ENCODE measurements at places on chromosomes 3 and 15.

DNA sequence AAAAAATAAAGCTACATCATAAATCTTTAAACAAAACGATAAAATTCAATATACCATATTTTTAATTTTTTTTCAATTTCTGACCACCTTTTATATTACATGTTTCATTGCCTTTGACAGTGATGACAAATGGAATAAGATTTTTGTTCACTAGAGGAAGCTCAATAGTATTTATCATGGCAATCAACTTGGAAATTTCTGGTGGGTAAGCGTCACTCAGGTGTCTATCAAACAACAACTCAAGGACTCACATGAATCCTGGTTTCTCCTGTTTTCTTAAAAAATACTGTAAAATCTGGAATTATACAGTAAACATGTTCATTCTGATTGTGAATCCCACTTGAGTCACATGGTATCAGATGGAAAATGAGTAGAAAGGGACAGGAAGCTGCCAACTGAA lies 782.2 kb downstream of the OTOL1 start:
- DNase-seq: no peak

- DNase-seq: no peak
Measured at GRCh38 chr3:111924283-111924682, 54.5 kb upstream of the ABHD10 start.

DNA sequence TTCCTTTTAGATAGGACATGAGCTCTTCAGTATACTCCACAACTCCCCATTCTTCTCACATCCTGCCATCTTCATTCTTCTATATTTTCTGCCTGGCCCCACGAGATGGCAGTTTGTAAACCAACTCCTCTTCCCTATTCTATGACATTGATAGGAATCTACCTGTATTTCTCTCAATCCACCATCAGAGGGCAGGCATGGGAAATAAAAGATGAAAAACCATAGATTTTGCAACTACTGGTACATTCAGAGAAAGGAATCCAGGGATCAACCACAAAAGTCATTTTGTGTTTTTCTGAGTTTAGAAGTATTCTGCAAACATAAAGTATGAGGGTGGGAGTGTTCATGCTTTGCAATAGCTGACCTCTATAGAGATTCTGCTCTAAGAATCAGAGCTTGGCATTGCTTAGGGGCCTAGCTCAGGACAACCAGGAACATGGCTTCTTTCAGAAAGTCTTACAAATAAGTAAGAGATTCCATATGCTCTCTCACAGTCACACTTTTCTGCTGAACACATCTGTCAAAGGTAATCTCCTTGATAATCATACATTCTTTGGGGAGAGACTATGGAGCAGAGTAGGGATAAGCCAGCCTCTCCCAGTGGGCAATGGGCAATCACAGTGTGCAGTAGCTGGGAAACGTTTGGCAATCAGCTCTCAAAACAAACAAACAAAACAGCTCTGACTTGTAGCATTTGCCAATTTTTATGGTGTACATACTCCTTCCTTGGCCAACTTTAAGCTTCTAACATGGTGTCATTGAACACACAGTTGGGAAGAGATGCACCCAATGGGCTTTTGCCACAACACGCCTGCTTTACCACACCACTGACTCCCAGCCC lies 43.1 kb upstream of the SLC25A36 start:
- peak; percentile 54 for DNase-seq

DNA sequence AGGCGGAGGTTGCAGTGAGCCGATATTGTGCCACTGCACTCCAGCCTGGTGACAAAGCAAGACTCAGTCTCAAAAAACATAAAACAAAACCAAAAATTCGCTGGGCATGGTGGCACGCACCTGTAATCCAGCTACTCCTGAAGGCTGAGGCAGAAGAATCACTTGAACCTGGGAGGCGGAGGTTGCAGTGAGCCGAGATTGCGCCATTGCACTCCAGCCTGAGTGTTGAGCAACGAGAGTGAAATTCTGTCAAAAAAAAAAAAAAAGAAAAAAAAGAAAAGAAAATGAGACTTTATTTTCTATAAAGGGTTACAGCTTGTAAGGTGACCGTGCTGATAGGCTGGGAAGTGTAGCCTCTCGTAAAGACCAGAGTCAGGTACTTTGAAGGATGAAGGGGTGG lies 6.0 kb upstream of the HACD3 start:
- DNase-seq: no peak

DNA sequence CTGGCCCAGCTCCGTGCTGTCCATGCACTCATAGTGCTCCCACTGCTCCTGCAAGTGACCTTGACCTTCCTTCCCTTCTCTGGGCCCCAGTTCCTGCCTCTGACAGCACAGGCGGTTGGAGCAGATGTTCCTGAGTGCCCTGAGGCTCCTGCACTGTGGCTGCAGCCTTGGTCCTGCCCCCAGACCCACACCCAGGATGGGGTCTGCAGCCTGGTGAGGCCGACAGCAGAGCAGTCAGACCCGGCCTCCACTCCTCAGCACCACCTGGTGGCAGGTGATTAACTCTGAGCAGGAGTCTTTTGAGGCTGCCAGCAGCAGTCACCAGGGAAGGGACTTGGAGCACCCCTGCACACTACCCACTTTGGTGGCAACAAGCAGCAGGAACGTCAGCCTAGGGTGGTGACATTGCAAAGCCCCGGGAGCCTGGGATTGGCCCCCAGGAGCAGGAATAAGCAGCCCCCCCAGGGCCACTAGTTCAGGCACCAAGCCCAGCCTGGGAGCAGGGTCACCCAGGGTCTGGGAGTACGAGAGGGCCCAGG lies 64.6 kb downstream of the CYP11A1 start:
- peak; percentile 52 for DNase-seq

DNA sequence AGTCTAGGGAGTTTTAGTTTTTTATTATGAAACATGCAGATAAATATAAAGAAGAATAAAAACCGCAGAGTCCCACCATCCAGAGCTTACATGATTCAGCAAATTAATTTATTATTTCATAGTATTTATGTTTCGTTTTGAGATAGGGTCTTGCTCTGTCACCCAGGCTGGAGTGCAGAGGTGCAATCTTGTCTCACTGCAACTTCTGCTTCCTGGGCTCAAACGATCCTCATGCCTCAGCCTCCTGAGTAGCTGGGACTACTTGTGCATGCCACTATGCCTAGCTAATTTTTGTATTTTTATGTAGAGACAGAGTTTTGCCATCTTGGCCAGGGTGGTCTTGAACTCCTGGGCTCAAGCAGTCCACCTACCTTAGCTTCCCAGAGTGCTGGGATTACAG lies 13.6 kb downstream of the RNF13 start:
- no peak for DNase-seq

GRCh38 chr15:80551348-80551747 lies 143.8 kb upstream of the ABHD17C start:
- no peak for DNase-seq

Data from B cell (primary cell).